ENCODE measurements at places on chromosomes 1 and 21.

DNA sequence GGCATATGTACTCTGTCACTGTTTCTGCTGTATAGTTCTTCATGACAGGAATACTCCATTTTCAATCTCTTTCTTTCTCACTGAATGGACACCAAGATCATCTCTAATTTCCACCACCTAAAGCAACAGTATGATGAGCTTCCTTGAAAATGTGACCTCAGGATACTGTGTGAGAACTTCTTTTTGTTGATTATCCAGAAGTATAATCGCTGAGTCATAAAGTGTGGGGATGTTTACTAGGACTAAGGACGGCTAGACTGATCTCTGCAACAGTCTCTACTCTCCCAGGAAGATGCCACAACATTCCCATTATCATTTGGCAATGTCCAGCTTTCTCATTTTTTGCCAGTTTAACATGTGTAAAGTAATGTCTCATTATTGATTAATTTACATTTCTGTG is 70.3 kb downstream of the TNFSF18 start:
- DNase-seq = peak; percentile 42

GRCh38 chr1:52595061-52595460 is 7.1 kb upstream of the GPX7 start:
- DNase-seq = no peak

DNA sequence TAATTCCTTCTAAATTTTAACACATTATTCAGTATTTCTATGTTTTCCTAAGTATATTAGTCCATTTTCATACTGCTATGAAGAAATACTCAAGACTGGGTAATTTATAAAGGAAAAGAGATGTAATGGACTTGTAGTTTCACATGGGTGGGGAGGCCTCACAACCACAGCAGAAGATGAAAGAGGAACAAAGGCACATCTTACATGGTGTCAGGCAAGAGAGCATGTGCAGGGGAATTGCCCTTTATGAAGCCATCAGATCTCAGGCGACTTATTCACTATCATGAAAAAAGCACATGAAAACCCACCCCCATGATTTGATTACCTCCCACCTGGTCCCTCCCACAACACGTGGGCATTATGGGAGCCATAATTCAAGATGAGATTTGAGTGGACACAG is 15.6 kb downstream of the GBP5 start:
- no peak for DNase-seq

DNA sequence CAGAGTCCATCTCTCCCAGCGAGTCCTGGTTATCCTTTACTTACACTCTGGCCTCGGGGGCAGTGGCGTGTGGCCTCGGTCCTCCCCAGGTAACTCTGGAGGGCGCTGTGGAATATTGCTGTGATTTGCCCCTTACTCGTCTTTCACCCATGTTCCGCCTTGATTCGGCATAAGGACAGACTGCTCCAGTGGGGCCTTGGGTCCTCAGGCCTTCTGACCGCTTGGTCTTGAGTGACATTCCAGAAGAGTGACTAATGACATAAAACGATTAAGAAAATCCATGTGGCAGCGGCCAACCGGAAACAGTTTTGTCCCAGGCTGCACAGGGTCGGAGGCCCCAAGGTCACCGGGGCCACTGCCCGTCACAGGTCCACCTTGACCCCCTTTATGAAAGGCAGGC is 11.0 kb downstream of the ICMT start:
- DNase-seq = no peak

GRCh38 chr1:11432526-11432925 is 46.4 kb upstream of the DISP3 start:
- DNase-seq = no peak

- DNase-seq = peak; percentile 98
Observed at GRCh38 chr1:235079443-235080296, 49.0 kb downstream of the TOMM20 start.

GRCh38 chr1:226870401-226871279 is at the start of gene PSEN2:
Gene PSEN2 (plus strand): TSS chr1:226870616. CDS start chr1:226881908, 11,292 bp downstream.
- peak; percentile 12 for DNase-seq

- DNase-seq = no peak
Observed at GRCh38 chr1:224513383-224513782, 78.8 kb upstream of the WDR26 start.

DNA sequence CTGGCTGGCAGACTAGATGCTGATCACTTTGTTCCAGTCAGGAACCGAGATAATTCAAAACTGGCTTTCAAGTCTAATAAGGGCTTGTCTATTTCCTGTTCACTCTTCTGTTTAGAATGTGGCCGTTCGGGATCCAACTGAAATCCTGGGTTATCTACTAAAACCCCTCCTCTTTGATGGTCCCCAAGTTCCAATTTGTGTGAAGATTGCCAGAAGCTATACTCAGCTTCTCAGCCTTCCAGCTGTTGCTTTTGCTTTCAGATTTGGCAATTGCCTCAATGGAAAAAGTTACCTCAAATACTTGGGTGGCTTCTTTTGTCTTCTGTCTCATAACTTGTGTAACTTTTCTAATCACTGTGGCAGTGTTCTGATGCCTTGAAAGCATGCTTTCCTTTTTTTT is 43.7 kb downstream of the BTBD8 start:
- DNase-seq = no peak

DNA sequence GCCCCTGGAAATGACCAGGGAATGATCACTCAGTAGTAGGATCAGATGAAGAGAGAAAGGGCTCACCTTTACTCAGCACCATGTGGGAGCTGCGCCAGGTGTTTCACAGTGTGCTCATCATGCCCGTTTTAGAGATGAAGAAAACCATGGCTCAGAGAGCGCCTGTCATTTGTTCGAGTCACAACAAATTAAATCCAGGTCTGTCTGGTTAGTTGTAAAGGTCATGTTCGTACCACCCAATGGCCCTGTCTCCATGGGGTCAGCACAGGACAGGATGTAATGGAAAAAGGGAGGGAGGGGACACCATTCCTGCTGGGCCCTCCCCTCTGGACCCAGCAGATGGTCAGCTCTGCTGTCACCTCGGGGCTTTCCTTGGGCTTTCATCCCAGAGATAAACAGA is 15.2 kb downstream of the KIRREL1 start:
- DNase-seq = peak; percentile 60

- DNase-seq = peak; percentile 27
Observed at GRCh38 chr1:56331892-56332567, 247.3 kb downstream of the PLPP3 start.

- DNase-seq = peak; percentile 1
Observed at GRCh38 chr21:25283720-25284119, 323.6 kb downstream of the MRPL39 start.

GRCh38 chr21:37435120-37435519 is 68.5 kb downstream of the DYRK1A start:
- peak; percentile 71 for DNase-seq

DNA sequence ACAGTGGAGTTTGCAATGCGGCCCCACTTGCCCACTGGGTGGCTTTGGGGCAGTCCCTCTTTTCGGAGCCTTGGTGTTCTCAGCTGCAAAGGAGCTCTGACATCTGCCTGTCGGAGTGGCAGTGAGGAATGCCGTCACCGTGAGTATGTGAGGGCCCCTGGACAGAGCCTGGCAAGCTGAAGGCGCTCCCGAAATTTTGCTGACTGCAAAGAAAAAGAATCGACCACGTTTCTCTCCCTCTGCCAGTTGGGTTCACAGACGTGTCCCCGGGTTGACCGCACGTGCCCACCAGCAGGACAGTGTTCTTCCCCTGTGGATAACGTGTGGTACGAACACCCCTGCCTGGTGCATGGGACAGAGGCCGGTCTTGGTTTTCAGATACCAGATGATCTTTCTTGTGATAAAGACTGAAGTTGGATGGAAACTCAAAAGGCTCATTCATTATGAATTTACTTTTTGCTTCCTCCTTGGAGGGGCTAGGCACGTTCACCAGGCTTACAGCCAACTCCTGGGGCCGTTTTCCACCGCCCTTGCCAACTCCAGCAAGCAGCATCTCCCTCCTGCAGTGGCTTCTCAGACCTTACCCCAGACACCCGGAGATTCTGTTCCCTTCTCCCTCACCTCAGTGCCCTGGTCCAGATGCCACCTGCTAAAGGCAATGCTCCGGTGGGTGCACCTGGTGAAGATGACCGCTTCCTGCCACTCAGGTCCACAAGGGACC is 29.7 kb downstream of the ECE1 start:
- DNase-seq = no peak

- peak; percentile 81 for DNase-seq
Observed at GRCh38 chr1:214473387-214473786, 78.0 kb downstream of the PTPN14 start.

- no peak for DNase-seq
Observed at GRCh38 chr1:212976586-212976985, 26.2 kb downstream of the VASH2 start.

GRCh38 chr21:45302082-45303061 is 14.7 kb upstream of the POFUT2 start:
- DNase-seq = no peak

DNA sequence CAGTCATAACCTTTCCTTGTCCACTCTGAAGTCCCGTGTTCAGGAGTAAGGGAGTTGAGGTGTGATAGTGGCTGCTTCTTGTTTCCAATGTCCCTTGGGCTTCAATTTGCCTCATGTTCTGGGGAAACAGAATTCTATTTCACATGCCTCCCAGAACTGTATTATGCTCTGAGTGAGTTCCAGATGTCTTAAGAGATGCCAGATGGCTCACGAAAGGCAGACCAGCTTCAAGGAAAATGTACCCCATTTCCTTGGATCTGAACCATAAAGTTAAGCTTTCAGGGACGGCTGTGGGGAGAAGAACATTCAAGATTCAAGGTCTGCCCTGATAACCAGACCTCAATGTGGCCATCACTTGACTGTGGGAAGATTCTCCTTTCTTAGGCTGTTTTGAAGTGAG is 42.4 kb downstream of the C1orf87 start:
- DNase-seq = no peak

DNA sequence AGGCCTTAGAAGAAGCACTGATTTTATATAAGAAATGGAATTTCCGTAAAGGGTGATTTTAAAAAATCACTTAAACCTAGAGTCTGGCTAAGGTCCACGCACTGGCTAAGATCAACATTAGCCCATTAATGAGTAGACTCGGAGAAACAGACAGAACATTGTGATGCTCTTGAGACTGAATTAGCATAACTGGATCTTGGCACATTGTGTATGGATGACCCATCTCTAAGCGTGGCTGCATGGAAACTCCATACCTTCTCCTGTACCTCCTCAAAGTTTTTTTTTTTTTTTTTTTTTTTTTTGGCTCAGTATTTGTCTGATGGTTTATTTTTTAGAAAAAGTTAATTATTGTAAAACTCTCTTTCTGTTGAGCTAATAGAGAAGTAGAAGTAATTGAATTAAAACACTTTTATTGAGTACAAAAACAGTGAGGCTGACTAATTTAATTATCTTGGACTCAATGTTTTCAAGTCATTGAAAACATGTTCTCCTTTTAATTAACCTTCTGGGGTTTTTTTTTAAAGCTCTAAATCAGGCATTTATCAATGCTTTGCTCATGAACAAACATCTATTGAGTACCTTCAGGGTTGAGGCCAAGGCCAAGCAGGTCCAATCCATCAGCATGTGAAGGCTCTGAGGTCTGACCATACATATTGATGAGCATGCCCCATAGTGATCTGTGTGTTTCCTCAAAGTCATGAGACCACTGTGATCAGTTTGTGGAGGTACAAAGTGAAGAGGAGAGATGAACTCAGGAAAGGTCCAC is 74.0 kb downstream of the TLR5 start:
- no peak for DNase-seq

DNA sequence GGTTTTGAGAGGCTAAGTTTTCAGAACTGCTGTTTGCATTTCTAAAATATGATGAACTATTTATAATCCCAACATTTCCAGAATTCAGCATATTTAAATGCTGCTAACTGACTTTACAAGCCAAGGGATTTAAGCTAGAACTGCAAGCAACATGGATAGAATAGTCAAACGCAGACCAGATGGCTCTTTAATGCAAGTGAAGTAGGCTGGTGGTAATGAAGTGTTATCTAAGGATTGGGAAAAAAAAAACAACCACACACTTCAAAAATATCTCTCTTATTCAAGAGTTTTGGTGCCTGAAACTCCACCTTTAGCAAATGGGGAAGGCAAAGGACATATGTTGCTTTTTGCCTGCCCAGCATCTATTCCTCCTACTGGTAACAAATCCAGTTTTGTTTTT is 20.9 kb upstream of the SSX2IP start:
- no peak for DNase-seq

GRCh38 chr1:155167166-155168104 is 5.7 kb downstream of the KRTCAP2 start:
- DNase-seq = peak; percentile 72

DNA sequence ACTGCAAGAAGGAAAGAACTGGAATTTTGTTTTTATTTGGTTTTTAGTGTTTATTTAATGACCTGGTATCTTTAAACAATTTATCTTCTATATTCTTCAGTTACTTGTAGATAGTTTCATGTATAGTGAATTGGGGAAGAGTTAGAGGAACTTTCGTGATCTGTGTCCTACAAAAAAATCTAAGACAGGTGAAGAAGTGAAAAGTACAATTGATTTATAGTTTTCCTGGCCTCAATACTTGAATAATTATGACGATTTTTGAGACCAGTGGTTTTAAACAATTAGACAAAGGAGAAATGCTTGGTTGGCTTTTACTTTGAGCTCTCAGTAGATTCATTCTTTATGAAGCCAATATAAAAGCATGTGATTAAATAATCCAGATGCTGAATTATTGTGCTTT is 7.5 kb downstream of the MIER1 start:
- DNase-seq = no peak

- no peak for DNase-seq
Observed at GRCh38 chr1:7390604-7391000, 380.5 kb upstream of the VAMP3 start.

GRCh38 chr1:116324411-116324810 is 48.6 kb upstream of the ATP1A1 start:
- DNase-seq = no peak

DNA sequence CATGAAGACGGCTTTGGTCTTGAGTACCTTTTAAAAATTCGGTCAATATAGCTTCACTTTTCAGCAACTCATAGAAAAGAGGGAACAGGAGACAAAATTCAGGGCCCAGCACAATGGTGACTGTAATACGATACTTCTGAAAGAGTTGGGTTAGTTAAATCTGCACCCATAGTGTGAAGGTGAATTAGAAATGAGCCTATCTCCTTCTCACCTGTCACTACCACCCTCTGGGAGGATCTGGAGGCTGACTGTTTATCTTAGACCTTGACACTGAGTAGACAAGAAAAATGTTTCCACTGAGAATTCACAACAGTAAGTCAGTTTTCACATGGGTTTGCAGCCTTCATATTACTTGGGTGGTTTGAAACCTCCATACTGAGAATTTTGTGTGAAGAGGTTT is 57.9 kb upstream of the HMGB4 start:
- DNase-seq = no peak

GRCh38 chr1:111515291-111516004 is 12.0 kb upstream of the ADORA3 start:
- peak; percentile 31 for DNase-seq

GRCh38 chr1:193609592-193609991 is 423.2 kb upstream of the B3GALT2 start:
- no peak for DNase-seq

Measured in bronchial epithelial cell (primary cell).